ENCODE measurements at places on chromosomes 12 and 14.

GRCh38 chr14:34797747-34798583 is 77.2 kb downstream of the BAZ1A start:
- DNase-seq: no peak

- no peak for DNase-seq
Measured at GRCh38 chr12:57615637-57616036, 4.4 kb downstream of the ARHGEF25 start.

DNA sequence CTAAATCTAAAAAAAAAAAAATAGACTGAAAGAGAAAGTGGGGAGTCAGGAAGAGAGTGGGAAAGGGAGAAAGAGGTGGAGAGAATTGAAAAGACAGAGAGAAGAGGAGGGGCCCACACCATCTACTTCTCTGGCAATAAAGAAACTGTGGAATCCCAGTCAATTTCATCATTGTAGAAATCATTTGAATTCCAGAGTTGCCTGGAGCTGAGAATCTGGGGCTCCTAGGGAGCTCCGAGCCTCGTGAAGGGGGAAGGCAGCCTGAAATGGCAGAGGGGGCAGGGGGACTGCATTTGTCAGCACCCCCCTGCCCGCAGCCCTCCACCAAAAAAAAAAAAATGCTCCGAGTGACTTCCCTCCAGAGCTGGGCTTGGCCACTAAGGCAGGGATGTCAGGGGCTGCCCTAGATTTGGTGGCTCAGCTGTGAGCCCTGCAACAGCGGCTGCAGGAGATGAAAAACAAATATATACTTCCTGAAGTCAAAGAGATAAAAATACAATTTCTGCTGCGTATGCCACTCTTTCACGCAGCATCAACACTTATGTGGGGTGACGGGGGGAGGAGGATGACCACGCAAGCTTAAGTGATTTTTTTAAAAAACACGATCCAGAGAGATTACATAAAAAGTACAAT is 80.5 kb downstream of the BCL11B start:
- no peak for DNase-seq

- DNase-seq: no peak
Measured at GRCh38 chr12:86331012-86331411, 74.8 kb upstream of the MGAT4C start.

- no peak for DNase-seq
Measured at GRCh38 chr14:99715266-99716000, 31.3 kb downstream of the CYP46A1 start.

- DNase-seq: no peak
Measured at GRCh38 chr12:119115296-119115905, 63.3 kb upstream of the HSPB8 start.

DNA sequence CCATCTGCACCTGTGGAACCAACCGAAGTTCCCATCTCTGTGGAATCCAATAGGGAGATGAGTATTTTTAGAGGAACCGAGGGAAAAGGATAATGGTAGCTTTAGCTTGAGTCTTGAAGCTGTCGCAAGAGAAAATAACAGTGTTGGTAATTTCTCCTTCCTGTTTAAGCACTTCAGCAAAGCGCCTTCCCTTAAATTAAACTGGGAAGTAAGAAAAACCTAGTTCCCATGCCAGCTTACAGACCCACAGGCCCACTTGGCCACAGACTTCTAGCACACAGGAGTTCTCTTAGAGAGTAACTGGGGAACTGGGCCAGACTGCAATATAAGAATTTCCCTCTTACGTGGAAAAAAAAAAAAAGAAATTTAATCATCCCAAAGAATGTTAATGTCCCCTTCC is 223.8 kb downstream of the EFCAB11 start:
- DNase-seq: no peak

DNA sequence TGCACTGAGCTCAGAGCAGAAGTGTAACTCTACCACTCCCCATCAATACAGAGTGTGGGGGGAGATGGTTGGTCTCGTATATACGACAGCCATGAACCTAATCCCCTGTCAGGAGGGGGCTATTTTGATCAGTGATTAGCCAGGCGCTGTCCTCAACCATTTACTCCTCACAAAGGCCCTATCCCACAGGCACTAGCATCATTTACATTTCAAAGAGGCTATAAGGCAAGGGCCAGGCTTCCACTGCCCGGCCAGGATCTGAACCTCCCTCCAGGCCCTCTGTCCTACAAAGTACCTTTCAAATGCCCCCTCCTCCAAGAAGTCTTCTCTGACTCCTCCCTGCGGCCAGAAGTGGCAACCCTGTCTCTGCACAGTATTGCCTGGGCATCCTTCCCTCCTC is 74.7 kb downstream of the ITPK1 start:
- no peak for DNase-seq

DNA sequence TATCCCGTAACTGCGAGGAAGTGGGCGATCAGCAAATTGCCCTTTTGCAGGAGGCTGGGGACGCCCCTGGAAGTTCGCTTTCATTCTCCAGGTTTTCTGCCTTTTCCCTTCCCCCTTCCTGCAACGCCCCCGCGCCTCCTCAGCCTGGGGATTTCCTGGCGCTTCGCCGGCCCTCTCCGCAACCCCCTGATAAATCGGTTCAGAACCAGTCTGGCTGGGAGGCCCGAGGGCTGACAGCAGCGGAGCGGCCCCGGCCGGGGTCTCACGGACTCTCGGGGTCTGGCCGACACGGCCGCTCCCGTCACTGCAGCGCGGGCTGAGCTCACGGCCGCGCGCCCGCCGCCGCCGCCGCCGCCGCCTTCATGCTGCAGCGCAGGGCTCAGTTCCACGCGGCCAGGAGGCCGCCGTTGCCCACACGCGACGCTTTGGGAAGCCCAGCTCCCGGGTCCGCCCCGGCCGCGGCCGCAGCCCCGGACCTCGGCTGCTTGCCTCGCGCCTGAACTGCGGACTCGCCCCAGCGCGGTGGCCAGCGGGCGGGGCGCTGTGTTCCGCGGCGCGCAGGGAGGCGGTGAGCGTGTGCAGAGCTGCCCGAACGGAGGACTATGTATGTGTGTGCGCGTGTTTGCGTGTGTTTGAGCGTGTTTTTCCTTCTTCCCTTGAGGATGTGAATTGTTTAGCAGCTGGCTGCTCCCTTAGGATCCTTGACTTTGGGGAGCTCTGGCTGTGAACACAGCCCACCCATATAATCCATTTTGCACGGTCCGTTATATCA is at the start of gene LRFN5:
Gene LRFN5, plus strand, starts transcription at position 345 of the 772 bp plus-strand sequence.
- no peak for DNase-seq

DNA sequence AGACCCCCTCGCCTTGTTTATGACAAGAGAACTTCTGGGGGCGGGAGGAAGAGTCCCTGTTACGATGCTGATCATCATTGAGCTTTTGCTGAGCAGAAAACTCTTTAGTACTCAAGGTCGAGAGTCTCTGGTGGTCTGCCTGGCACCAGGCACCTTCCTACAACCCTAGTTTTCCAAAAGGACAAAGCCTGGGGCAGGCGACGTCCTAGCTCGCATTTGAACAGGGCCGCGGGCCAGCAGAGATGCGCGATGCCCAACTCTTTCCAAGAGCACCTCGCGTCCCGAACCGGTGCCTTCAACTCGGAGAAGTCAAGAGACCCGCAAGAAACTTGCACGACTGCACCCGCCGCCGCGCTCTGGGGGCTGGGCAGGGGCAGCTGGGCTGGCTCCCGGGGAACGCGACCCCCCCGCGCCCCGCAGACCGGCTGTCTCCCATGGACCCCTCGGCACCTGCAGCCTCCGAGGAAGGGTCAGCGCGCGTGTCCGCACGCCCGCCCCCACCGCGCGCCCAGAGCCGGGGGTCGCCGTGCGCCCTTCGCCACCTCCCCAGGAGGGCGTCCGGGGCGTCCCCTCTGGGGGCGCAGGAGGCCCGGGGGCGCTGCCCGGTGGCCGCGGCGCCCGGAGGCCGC is 377 bp upstream of the BCL7A start:
- DNase-seq: no peak

GRCh38 chr12:39685854-39686657 is 66.5 kb upstream of the ABCD2 start:
- DNase-seq: no peak

DNA sequence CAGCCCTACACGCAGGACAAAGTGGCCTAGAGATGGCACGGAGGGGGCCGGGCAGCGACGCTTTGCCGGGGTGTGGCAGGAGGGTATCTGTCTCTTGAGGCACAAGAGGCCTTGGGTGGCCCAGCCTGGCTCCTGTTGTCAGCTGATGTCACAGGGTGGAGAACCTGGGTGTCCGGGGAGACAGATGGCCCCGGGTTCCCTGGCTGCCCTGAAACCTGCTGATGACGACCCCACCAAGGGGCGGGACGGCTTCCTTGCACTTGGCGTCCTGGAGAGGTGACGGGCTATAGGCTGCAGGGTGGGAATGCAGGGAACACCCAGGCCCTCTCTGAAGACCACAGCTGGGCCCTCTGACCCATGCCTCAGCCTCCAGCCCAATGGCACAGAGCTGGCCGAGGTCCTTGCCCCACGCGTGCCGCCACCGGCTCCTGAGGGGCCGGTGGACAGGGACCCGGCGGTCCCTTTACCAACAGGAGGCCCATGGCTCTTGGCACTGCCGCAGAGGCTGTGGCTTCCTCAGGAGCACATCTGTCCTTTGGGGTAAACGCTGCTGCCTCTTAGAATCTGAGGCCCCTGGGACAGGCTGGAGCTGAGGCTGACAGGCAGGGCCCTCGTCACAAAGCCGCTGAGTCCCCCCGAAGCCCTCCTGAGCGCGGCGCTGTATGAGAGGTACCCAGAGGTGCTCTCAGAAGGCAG is 16.4 kb downstream of the TRMT61A start:
- DNase-seq: no peak

GRCh38 chr12:3271639-3272038 is 194.5 kb downstream of the TSPAN9 start:
- no peak for DNase-seq

- DNase-seq: no peak
Measured at GRCh38 chr12:123063535-123063934, 83.1 kb downstream of the ARL6IP4 start.

DNA sequence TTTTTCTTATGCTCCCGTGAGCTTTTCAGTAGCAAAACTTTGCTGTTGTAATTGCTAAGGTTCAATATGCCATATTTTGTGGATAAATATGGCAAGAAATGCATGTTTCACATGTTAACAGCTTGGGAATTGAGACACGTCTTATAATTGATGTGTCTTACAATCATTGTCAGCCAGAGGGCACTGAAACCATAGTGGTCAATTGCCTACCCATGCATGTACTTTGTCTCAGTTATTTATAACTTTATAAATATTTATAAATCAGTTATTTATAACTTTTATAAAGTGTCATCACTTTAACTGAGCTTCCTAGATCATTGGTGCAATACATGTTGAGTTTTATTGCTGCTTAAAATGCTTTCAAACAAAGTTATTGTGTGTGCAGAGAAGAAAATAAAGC is 82.0 kb downstream of the CATSPERB start:
- DNase-seq: no peak

DNA sequence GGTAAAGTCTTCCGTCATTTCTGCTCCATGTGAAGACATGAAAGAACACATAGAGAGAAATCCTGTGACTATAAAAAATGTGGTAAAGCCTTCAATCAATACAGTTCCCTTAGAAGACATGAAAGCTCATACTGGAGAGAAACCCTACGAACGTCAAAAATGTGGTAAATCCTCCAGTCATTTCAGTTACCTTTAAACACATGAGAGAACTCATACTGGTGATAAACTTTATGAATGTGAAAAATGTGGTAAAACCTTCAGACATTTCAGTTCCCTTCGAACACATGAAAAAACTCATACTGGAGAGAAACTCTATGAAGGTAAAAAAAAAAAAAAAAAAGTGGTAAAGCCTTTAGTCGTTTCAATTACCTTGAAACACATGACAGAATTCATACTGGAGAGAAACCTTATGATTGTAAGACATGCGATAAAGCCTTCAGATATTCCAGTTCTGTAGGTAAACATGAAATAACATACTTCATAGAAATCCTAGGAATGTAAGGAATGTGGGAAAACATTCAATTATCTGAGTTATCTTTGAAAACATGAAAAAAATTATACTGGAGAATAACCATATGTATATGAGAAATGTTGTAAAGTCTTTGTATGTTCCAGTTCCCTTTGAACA is 60.4 kb downstream of the MAP4K5 start:
- DNase-seq: no peak

GRCh38 chr14:72383865-72384264 is 451.6 kb downstream of the RGS6 start:
- DNase-seq: no peak

DNA sequence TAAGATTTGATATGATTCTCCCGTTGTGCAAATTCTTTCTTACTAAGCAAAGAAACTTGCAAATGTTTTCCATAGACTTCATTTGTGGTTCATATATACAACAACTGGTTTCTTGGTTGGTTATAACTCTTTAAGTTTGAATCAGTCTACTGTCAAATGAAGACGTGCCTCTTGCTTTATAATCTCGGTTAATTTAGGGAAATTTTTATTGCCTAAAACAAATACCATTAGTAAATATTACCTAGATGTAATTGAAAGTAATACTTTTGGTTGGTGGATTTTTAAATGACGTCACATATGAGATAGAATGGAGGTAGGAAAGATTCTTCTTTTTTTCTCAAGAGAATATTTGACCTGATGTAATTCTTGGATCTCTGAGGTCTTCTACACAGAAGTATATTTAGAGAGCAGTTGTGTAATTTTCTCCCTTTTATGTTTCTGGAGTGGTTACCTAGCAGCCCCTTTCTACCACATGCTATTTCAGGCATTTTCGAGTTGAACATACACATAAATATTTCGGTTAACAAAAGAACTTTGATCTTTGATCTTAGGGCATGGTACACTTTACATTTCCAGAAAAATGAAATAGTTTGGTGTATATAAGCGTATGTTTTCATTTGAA is 1.7 kb downstream of the ATF7IP start:
- no peak for DNase-seq

DNA sequence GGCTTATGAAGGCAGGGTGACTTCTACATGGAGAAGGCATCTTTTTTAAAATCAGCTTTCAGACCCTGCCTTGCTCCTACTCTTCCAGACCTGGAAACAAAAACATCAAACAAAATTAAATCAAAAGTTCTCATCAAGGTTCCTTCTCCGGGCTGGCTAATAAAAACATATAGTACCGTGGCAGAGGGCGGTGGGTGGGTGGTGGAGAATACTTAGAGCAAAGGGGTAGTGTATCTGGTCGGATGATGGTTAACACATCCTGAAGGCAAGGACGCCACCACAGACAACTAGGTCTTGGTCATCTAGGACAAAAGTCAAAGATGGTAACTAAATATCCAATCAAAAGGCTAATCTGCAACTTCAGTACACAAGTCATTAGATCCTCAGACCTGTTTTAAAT is 1.8 kb downstream of the DAD1 start:
- no peak for DNase-seq

GRCh38 chr14:101736071-101736470 is 25.4 kb upstream of the PPP2R5C start:
- DNase-seq: no peak

- DNase-seq: no peak
Measured at GRCh38 chr12:6322969-6323339, 12.5 kb downstream of the PLEKHG6 start.

- no peak for DNase-seq
Measured at GRCh38 chr12:24820872-24821271, 128.0 kb downstream of the BCAT1 start.

Data from thoracic aorta (tissue), 2 donors.